CD4-positive, alpha-beta T cell treated with Interleukin-12 subunit alpha and Interleukin-12 subunit beta, for 1 hour (primary cell): ENCODE measurements at places on chromosomes 16 and 17.

DNA sequence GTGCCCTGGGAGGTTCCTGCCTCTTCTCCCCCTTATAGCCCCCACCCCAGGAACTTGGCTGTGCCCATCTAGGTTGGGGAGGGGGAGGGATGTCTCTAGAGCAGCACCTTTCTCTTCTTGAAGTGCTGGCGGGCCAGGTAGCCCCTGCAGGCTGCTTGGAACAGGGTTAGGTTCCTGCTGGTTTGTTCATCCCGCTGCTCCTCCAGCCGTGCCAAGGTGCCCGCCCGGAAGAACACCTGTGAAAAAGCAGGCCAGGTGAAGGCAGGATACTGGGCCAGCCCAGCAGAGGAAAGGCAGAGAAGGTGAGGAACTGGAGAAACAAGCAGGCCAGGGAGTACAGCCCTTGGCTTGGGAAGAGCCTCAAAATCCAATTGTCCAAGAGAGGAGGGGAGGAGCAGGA is 56.6 kb downstream of the PIPOX start:
- DNase-seq, result no peak

DNA sequence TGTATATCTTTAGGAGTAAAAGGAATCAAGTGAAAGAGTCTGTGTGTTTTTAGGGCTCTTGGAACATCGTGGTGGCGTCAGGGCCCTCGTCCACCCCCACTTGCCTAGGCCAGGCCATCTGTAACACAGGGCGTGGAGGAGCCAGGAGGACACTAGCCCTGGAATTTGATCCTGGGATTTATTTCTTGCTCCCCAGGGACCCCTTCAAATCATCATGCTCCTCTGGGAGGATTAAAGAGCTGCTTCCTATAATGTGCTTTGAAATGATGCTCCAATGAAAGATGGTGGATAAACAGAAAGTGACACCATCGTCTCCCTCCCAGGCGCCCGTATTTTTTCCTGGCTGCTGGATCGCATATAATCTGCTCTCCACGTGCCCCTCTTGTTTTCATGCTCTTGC is 113.3 kb downstream of the AATF start:
- DNase-seq, result no peak

- peak; percentile 26 for DNase-seq
Observed at GRCh38 chr17:45123930-45124796, 8.2 kb downstream of the PLCD3 start.

DNA sequence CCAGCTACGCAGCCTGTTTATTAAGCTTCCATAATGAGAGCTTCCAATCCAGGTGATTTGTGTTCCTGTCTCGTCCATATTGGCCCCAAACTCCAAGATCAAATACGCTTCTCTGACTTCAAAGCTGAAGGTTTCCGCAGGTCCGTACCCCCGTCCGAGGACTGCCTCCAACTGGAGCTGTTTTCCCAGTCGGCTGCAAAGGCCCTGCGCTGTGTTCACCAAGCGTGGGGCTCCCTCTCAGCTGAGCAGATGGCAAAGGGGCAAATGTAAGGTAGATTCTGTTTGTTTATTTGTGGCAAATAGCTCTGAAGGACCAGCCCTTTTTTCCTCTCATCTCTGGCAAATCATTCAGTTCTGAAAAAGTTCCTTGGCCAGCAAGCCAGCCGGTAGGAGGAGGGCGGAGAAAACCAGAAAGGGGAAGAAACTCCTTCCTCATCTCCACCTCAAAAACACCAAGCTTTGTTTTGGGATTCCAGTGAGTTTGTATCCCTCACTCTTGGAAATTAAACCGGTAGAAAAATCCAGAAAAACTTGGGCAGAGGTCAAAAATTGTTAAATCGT is 35.2 kb downstream of the NXN start:
- no peak for DNase-seq

DNA sequence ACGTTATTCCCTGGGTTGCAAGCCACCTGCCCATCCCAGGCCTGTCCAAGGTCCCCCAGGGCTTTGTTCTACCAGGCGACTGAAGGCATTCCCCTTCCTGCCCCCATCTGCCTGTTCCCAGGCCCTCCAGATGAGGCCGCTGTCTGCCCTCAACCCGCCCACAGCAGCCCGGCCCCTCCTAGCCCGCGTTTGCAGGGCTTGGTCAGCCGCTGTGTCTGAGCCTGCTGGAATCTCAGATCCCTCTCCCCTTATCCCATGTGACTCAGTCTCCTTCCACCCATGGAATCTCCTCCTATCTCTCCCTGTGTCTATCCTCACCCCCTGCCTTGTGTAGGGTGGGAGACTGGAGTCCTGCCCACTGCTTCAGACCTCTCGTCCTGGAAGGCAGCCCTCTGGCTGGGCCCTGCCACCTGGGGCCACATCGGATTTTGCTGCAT is 186.0 kb upstream of the TNRC6C start:
- DNase-seq, result peak; percentile 74

GRCh38 chr16:51710186-51710585 is 559.1 kb upstream of the SALL1 start:
- no peak for DNase-seq

- DNase-seq, result no peak
Observed at GRCh38 chr17:73561111-73561510, 83.1 kb downstream of the SDK2 start.

- DNase-seq, result no peak
Observed at GRCh38 chr17:17043461-17044271, 1.4 kb downstream of the MPRIP start.

DNA sequence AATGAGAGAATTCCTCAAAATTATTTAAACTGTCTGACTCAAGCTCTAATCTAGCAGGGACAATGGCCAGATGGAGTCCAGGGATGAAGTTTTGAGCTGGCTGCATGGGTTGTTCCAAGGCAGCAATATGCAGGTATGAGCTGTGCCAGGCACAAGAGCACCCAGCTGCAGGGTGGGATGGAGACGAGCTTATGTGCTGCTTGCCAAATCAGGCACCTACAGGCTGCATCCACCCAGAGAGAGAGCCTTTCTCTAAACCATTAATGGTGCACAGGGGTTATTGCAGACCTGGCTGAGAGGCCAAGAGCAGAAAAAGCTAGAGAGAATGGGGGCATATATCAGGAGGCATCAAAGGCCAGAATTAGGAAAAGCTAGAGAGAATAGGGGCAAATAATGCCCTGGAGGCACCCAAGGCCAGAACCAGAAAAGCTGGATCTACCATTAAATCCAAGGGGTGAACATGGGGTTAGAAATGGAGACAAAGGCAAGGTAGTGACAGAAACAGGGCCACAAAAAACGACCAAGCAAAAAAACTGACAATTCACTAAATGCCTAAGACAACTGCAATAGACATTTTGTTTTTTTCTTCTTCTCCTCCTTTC is 11.0 kb downstream of the KRT33A start:
- no peak for DNase-seq

DNA sequence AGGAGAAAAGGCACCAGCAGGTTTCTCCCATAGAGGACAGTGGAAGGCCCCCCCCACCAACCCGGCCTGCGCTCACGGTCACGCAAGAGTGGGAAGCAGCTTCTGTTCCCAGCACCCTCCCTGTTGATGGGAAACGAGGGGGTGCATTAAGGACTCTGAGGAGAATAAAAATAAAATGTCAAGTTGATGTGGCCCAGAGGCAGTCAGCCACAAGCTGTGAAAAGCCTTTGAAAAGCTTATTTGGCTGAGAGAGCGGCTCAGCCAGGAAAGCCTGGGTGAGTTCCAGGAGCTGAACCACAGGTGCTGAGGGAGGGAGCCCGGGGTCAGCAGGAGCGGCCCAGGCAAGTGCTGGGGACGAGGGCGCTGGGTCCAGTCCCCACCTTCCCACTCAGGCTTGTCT is 26.9 kb upstream of the SPATA32 start:
- no peak for DNase-seq

- no peak for DNase-seq
Observed at GRCh38 chr17:82281502-82282238, 8.2 kb upstream of the CSNK1D start.

GRCh38 chr17:14859542-14859941 is 405.6 kb downstream of the PMP22 start:
- no peak for DNase-seq

GRCh38 chr16:51723036-51723724 is 572.1 kb upstream of the SALL1 start:
- DNase-seq, result no peak

- DNase-seq, result no peak
Observed at GRCh38 chr16:24883714-24884151, 38.0 kb downstream of the SLC5A11 start.

DNA sequence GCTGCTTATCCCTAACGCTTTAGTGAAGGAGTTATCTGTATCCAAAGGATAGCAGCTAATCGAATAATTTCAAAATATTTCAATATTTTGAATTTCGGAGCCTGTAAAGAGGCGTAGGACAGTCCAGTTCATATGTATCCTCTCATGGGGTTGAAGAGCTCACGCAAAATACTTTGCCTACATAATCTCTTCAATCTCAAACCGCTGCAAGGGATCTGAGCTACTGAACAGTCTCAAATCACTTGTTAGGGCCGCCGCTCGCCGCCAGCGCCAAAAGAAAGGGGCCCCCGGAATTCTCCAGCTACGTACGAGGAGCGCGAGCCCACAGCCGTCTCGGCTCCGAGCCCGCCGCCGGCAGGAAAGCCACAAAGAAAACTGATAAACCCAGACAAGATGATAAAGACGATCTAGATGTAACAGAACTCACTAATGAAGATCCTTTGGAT is 601 bp upstream of the RFWD3 start:
- peak; percentile 30 for DNase-seq

- DNase-seq, result no peak
Observed at GRCh38 chr16:5025171-5025632, 8.5 kb downstream of the NAGPA start.

DNA sequence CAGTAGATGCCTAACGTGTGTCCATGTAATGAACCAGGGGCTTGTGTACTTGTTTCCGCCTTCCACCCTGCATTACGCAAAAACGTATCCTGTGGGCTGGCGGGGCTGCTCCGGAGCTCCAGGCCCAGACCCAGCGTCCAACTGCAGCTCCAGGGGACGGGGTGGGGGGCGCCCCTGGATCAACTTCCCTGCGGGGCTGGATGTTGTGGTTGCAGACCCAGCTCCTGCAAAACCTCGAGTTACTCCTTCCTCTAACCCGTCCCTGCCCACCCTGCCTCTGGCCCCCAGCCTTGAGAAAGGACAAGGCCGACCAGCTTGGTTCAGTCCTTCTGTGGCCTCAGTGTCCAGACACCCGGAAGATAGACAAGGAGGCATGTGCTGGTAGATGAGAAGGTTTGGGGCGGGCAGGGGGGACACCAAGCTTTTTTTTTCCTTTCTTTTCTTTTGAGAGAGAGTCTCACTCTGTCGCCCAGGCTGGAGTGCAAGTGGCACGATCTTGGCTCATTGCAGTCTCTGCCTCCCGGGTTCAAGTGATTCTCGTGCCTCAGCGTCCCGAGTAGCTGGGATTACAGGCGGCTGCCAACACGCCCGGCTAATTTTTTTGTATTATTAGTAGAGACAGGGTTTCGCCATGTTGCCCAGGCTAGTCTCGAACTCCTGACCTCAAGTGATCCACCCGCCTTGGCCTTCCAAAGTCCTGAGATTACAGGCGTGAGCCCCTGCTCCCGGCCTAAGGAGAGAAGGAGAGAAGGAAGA is 731 bp upstream of the EXOC7 start:
- no peak for DNase-seq

DNA sequence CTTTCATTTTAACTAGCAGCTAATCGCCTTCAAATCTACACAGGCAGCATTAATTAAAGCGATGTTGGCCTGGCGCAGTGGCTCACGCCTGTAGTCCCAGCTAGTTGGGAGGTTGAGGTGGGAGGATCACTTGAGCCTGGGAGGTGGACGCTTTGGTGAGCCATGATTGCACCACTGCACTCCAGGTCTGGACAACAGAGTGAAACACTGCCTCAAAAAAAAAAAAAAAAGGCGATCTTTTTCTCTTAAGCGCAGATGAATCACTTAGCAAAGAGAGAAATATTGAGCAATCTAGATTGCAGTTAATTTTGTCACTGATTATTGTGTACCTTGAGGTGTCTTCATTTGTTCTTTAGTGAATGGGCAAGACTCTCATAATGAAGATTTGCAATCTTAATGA is 12.4 kb downstream of the SNTB2 start:
- no peak for DNase-seq

DNA sequence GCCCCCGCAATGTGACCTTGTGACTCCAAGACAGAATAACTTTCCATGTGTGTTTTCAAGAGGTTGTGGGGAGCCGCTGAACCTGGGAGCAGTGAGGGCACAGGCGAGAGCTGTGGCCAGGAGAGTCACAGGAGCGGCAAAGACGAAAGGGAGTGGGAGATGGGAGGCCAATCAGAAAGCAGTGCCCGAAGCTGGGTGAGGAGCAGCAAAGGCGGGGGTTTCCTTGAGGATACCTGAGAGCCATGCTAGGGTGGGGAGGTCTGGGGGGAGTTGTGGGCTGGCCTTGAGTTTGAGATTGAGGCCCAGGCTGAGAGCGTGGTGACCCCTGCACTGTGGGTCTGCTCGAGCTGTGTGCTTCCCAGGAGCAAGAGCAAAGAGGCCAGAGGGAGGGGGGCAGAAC is 23.2 kb upstream of the NPTX1 start:
- no peak for DNase-seq

DNA sequence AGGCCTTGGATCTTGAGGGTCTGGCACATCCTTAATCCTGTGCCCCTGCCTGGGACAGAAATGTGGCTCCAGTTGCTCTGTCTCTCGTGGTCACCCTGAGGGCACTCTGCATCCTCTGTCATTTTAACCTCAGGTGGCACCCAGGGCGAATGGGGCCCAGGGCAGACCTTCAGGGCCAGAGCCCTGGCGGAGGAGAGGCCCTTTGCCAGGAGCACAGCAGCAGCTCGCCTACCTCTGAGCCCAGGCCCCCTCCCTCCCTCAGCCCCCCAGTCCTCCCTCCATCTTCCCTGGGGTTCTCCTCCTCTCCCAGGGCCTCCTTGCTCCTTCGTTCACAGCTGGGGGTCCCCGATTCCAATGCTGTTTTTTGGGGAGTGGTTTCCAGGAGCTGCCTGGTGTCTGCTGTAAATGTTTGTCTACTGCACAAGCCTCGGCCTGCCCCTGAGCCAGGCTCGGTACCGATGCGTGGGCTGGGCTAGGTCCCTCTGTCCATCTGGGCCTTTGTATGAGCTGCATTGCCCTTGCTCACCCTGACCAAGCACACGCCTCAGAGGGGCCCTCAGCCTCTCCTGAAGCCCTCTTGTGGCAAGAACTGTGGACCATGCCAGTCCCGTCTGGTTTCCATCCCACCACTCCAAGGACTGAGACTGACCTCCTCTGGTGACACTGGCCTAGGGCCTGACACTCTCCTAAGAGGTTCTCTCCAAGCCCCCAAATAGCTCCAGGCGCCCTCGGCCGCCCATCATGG is 4.0 kb upstream of the ADGRG3 start:
- no peak for DNase-seq

- DNase-seq, result no peak
Observed at GRCh38 chr16:85607321-85607765, 5.8 kb upstream of the GSE1 start.

GRCh38 chr17:42596386-42596785 is 12.8 kb downstream of the RETREG3 start:
- DNase-seq, result no peak
